ENCODE measurements at places on chromosomes 16 and 17.

DNA sequence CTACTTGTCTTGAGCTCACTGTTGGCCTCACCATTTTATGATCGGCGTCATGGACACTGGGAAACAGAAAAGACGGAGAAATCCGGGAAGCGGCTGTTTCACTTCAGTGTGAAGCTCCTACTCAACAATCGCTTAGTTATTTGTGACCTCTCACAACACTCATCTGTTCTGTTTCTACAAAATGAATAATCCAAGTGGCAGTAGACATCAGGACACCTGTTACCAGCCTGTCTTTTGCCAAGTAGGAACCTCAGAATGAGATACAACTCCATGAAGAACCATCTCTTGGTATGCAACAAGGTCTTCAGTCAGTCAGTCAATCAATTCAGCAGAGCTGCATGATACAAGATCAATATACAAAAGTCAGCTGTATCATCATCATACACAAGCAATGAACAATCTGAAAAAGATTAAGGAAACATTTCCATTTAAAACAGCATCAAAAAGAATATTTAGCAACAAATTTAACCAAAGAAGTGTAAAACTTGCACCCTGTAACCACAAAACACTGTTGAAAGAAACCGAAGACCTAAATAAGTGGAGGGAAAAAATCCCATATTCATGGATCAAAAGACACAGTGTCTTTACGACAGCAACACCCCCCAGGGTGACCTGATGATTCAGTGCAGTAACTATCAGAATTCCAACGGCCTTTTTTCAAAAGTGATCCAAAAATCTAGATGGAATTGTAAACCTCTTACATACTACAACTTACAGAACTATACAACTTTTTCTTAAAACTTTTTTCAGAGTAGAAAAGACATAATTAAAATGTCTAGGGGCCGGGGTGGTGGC, 63.4 kb downstream of the ANKRD11 start:
- no peak for DNase-seq

- no peak for DNase-seq
Observed at GRCh38 chr17:75345514-75346167, 56.4 kb upstream of the SLC25A19 start.

DNA sequence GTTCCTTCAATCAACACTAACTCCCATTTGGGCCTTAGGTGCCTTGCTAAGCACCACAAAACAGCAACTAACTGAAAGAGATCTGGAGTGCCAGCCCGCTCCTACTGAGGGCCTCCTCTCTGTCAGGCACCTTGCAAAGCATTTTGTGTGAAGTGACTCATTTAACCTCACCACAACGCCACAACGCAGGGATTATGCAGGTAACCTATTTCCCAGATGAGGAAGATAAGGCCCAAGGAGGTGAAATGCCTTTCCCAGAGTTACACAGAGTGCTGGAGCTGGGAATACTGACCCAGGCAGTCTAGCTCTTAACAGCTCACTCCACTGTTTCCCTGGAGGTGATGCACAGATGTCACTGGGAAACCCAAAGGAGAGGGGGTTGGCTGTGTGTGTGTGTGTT, 32.8 kb downstream of the DRC3 start:
- no peak for DNase-seq

- peak; percentile 85 for DNase-seq
Observed at GRCh38 chr16:15879255-15879811, 9.1 kb downstream of the CEP20 start.

DNA sequence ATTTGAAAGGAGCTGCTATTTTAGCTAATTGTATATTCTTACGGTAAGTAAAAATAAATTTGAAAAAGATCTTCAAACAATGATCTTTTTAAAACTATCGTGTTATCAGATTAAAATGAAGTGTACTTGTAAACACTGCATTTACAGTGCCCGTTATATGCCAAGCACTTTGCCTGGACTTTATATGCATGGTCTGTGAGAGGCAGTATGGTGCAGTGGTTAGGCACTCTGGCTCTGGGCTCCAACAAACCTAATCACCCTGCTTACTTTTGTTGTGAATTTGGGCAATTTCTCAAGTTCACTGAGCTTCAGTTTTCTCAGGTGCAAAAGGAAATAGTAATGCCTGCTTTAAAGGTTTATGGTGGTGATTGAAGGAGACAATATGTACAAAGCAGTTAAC, 1.4 kb downstream of the PMP22 start:
- DNase-seq: no peak

GRCh38 chr16:50839356-50839755, 97.5 kb downstream of the CYLD start:
- DNase-seq: no peak

DNA sequence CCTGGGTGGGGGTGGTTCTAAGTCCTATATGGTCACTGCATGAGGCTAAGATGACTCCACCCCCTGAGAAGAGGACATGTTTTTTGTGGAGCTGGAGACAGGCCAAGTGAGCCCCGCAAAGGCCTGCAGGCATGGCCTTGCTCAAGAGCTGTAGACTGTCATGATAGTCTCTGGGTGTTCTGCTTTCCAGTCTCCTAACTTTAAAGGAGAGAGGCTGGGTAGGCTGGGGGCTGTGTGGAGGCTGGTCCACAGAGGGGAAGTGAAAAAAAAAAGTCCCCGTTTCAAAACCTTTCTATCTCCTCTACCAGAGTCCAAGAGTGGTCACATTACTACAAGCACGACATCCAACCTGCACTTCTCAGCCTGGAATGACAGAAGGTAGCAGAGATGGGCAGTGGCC, 27.1 kb downstream of the CDRT4 start:
- no peak for DNase-seq

DNA sequence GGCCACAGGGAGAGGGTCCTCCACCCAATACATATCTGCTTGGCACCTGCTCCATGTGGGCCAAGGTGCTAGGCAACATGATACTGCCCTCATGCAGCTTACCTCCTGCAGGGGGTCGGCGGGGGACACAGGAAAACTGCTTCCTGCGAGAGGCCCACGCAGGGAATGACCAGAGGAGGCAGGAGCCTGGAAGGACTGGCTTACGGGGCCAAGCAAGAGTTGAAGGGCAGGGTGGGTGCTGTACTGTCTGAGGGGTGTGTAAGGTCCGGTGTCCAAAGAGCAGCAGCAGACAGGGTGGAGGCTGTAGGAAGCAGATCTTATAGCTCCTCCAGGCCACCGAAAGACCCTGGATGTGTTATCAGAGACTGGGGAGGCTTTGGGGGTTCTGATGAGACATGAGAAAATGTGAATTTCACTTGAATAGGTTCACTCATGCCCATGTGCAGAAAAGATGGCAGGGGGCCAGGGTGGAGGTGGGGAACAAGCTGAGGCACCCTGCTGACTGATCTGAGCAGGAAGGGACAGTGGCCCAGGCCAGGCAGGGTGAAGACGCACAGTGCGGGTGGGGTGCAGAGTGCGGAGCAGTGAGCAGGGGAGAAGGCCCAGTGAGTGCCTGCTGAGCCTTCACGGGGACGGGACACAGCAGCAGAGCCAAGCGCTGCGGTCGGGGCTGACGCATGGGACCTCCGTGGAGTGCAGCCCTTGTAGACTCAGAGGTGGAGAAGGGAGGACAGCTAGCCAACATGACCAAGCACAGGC, 8.3 kb downstream of the FLCN start:
- DNase-seq: no peak

DNA sequence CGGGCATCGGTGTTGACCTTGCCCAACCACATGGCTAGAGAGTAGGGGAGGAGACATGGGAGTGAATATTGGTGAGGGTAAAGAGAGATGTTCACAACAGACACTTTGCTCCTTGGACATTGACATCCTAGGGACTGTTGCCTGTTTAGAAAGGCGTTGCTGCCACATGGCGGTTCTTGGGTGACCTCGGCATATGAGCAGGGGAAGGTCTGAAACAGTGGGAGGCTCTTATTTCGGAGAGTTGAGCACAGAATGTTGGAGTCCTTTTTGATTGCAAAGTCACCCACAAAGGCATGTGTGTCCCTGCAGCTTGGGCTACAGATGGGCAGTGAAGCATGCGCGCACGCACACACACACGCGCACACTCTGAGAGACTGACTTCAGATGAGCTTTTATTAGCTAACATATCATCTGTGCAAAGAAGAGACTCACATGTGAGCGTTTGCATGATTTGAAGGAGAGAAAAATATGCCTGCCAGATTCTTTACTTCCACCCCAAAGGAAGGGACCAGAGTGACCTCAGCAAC, 104.4 kb downstream of the SHISA9 start:
- no peak for DNase-seq

DNA sequence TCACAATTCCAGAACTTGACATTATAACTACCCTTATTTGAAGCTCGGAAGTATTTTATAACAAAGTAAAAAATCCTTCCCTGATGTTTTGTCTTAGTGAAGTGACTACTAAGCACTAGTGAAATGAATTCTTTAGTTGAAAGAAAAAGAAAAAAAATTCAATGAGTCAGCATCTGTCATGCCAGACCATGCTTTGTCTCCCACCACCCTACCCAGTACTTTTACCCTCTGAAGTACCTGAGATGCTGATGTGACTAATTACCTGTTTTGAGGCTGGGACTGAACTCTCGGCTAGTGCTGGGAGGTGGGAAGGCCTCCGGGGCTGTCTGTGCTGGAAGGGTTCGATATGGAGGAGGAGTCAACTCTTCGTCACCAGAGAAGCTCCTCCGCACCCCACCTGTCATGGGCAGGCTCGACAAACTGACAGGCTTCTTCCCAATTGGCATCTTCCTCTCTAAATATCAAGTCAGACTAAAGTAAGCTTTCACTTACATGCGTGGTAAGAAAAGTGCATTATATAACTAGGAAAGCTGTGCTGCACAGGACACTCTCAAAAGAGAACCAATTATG, 19.6 kb downstream of the NME2 start:
- no peak for DNase-seq

GRCh38 chr17:57762452-57763395, 17.6 kb upstream of the CCDC182 start:
- no peak for DNase-seq

GRCh38 chr16:49277766-49278566, 3.7 kb downstream of the CBLN1 start:
- DNase-seq: no peak

DNA sequence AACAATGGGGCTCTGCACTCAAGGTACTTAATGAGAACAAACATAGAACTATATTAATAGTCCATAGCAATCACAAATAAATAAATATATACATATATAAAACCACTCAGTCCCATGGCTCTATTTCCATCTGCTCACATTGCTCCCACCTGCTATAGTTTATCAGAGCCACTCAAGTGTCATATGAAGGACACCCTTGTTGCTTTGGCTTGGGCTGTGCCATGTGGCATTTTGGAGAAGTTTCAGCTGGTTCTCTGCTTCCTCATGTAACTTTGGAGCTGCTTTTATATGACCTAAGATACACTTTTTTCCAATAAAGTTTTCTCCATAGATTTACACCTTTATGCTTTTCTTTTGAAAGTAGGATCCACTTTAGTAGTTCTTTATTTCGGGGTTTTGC, 126.4 kb downstream of the KCNJ2 start:
- no peak for DNase-seq

- peak; percentile 82 for DNase-seq
Observed at GRCh38 chr16:3020604-3021448, 658 bp downstream of the TNFRSF12A start.

DNA sequence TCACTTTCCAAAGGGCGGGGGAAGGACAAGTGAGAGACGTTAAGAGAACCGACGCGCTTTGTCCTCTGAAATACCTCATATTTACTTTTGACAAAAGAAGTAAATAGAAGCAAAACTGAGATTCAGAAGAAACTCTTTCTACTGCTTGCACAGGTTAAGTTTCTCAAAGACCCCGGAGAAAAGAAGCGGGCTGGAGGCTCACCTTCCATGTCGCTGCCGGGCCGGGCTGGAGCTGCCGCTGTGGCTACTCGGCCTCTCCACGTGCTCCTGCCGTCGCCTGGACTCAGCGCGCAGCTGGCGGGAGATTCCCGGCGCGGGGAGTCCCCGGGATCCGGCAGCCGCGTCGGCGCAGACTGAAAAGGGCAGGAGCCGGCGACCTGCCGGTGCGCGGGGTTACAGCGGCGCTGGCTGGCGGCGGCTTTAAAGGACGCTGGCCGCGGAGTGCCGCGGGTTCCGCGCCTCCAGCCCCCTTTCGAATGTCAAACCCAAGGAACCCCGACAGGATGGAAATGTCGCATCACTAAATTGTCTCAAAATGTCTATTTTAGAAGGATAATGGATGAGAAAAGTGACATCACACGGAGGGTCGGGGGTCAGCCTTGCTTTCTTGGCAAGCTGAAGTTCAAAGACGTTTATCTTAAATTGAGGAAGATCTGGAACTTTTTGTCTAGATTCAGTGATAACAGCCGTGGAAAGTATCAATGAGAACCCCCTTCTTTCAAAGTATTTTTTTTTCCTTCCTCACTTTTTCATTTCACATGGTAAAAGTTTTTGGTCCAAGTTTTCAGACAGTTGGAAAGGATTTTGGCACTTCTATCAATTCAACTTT, at the start of gene IKZF3:
Gene IKZF3 (minus strand): TSS at position 395 of the 829 bp plus-strand sequence. CDS start 186 bp downstream, at position 209.
- peak; percentile 35 for DNase-seq

GRCh38 chr16:31532896-31533295, 5.2 kb downstream of the AHSP start:
- DNase-seq: no peak

GRCh38 chr17:76714822-76715495, 4.2 kb upstream of the MXRA7 start:
- DNase-seq: peak; percentile 75

DNA sequence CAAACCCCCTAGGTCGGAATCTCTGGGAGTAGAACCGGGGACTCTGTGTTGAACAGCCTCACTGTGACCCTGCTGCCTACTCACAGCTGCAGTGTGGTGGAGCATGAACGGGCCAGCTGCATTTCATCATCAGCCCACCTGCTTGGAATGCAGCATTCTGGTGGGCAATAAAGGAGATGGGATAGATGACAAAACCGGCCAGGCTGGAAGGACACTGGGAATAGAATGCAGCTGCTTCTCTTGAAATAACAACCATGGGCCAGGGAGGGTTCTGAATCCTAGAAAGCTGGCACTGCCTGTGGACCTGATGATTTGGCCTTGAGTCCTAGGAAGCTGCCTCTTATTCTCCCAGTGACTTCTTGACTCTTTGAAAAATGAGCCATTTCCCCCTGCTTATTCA, 23.5 kb downstream of the CFAP97D1 start:
- no peak for DNase-seq

- no peak for DNase-seq
Observed at GRCh38 chr16:11687601-11688519, 19.6 kb downstream of the SNN start.

DNA sequence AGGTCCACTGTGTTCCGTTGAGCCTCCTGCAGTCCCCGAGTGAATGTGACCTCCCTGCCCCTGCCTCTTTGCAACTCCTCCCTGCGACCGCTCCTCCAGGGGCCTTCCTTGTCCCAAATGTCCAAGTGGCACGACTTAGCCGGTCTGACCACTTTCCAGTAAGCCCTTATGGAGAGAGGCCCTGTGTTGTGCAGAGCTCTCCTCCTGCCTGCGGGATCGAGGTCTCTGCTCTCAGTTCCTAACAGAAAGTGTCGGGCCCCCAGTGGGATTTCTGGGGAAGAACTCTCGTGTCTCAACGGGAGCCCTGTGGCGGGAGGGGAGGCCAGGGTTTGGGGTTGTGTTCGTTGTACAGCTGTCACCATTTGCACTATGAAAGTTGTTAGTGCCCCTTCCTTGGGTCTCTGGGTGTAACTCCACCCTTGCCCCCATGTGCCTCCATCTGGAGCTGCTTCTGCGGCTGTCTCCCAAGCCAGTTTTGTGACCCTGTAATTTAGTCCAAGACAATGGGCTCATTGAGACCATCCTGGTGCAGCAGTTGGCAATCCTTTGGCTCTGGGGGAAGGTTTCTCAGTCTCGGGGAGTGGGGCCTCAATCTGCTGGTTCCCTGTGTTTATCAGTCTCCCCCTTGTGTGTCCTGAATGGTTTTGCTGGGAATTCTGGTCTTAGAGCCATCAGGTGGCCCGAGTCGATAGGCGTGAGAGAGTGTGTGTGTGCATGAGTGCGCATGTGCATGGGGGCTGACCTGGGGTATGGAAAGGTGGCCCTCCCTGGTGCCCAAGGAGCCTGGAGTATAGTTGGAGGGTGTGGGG, 234.5 kb downstream of the SEC14L1 start:
- DNase-seq: peak; percentile 30

- peak; percentile 90 for DNase-seq
Observed at GRCh38 chr17:77254951-77255825, 114.4 kb downstream of the SEC14L1 start.
